ENCODE measurements at places on chromosomes 3 and 15.

GRCh38 chr15:47437491-47437890 is 279.8 kb upstream of the SEMA6D start:
- no peak for DNase-seq

DNA sequence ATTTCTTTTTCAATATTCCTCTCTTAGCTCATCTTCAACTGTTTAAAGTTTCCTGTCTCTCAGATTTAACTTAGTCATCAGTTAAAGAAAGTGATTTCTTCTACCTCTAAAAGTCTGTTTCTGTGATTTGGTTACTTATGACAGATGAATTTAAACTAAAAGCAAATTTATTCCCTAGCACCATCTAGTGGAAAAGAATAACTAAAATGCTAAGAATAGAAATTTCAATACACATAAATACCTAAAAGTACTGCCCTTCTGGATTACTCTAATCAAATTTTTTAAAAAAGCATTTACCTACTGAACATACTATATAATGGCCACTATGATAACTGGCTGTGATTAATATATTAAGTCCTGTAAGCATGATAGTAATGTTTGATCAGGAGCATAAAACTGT is 14.0 kb upstream of the ZCWPW2 start:
- DNase-seq, result no peak

GRCh38 chr3:112101916-112102315 is 15.7 kb downstream of the C3orf52 start:
- peak; percentile 17 for DNase-seq

DNA sequence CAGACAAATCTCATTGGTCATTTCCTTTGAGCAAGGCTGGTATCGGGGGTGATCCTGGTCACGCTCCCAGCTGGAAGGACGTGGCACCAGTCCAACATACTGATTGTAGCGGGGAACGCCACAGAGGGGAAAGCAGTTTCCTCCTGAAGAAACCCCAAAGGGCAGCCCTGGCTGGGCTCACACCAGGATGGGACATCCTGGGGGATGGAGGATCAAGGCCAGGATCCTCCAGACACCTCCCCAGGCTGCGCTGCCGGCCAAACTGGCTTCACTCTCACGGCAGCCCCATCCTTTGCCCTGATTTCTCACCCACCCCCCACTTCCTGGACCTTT is 36.6 kb downstream of the MUC20 start:
- no peak for DNase-seq

GRCh38 chr3:31116651-31117050 is 222.2 kb upstream of the GADL1 start:
- peak; percentile 17 for DNase-seq

GRCh38 chr3:134846911-134847317 is 51.9 kb downstream of the EPHB1 start:
- peak; percentile 16 for DNase-seq

DNA sequence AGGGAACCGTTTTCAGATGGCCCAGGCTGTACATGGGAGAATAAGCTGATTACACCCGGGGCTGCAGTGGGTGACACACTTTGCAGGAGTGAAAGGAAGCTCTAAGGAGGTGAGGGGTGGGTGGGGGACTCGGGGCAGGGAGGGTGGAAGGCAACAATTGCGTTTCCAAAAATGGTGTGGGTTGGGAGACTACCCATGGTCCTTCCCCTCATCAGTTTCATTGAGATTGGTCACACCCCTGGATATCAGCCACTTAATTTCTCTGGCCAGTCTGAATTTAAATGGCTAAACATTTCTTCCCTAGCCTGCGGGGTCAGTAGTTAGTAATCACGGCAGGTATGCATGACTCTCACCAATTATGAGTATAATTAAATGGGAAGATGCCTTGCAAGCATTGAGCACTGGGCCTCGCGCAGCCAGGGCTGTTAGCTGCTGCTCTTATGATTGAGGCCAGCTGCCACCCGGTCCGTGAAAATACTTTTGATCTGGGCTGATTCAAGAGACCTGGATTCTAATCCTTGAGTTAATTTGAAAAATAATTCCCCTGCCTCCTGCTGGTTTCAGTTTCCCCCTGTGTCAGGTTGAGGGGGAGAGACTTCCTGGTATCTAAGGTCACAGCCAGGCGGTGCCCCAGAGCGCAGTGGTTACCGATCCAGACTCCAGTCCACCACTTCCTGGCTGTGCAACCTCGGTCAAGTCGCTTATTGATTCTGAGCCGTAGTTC is 23.3 kb downstream of the SLC6A6 start:
- DNase-seq, result no peak

- DNase-seq, result no peak
Measured at GRCh38 chr3:22318325-22318724, 567.3 kb upstream of the ZNF385D start.

GRCh38 chr3:52022323-52023100 is 26.8 kb upstream of the RPL29 start:
- no peak for DNase-seq

GRCh38 chr3:13484851-13485590 is 4.9 kb downstream of the HDAC11 start:
- DNase-seq, result peak; percentile 64

- no peak for DNase-seq
Measured at GRCh38 chr15:51313074-51313393, 25.4 kb downstream of the CYP19A1 start.

- no peak for DNase-seq
Measured at GRCh38 chr3:77602722-77603121, 562.8 kb downstream of the ROBO2 start.

- no peak for DNase-seq
Measured at GRCh38 chr3:169077394-169077906, 586.1 kb downstream of the MECOM start.

- no peak for DNase-seq
Measured at GRCh38 chr3:160393346-160394008, 5.5 kb downstream of the IFT80 start.

DNA sequence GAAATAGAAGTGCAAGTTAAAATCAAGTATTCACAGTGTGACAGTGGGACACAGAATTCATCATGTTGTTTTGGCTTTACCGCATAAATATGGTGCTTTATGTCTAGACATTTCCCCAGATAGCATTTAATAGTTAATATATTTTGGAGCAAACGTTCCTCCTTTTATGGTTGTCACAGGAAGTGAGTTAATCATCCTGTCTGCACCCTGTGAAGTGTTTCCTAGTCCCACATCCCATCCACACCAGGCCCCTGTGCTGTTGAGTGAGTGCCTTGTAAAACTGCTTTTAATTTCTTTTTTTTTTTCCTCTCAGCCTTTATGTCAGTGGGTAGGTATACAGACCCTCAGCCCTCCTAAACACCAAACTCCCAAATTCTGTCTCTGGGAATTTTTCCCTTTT is 393.7 kb downstream of the FEZF2 start:
- peak; percentile 21 for DNase-seq

DNA sequence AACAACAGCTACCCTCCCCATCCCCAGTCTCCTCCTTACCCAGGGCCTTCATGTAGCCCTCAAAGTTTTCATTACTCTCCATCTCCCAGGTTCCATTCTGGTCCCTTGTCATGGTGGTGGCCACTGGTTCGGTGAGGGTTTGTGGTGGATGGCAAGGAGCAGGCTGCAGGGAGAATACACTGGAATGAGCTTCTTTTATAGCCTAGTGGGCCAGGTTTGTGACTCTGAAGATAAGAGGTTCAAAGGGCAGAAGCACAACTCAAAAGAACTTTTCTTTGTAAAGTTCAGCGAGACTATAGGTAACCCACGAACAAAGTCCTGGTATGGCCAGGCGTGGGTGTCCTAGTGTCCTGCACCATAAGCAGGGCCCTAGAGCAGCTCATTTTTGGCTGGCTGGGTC is at the start of gene RBP2:
Gene RBP2, minus strand, starts transcription at position 169 of the 400 bp plus-strand sequence. Its CDS starts 57 bp downstream, at position 112.
- no peak for DNase-seq

DNA sequence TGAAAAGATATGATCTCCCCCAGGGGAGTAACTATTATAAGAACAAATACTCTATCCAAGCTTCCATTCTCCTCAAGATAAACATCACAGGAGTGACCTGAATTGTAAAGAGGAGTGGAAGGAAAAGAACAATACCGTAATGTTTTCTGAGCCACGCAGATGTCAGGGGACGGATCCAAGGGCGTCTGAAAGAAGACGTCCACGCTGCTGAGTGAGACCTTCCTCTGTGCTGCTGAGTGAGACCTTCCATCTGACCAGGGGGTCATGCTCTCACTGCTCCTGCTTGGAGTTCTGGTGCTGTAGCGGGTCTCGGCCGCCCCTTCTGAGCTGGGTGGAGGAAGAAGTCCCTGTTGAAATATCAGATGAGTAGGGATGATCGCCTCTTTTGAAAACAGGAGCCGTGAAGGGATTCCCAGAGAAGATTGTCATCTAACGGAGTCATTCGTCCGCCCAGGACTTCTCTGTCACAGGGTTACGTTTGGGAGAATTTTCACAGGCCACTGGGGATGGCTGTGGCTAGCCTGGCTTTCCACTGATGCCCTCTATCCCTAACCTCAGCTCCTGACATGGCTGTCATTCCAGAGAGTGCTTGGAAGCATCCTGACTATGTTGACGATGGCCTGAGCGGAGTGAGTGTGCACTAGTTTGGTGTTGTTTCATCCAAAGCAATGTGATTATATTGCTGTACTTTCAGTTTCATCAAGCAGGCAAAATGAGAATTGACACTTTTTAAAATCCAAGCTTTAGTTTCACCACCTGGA is 184.9 kb downstream of the APBA2 start:
- DNase-seq, result no peak

GRCh38 chr3:87805670-87806069 is 253.1 kb downstream of the CGGBP1 start:
- no peak for DNase-seq

- no peak for DNase-seq
Measured at GRCh38 chr3:145191543-145191942, 969.4 kb downstream of the PLOD2 start.

DNA sequence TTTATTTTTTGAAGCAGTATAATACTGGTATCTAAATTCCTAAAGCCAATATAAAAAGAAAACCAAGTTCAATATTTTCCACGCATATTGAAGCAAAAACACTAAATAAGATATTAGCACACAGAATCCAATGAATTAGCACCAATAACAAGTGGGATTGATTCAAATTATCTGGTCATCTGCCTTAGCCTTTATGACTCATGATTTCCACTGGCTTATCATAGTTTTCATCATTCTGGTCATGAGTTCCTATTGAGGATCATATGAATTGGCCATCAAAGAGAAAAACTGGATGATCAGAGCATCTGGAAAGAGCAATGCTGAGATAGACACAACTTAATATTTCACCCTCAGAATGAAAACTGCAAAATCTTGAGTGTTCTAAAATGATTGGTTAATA is 809.9 kb downstream of the MCTP2 start:
- no peak for DNase-seq

GRCh38 chr3:17219593-17219992 is 334.8 kb downstream of the PLCL2 start:
- DNase-seq, result no peak

DNA sequence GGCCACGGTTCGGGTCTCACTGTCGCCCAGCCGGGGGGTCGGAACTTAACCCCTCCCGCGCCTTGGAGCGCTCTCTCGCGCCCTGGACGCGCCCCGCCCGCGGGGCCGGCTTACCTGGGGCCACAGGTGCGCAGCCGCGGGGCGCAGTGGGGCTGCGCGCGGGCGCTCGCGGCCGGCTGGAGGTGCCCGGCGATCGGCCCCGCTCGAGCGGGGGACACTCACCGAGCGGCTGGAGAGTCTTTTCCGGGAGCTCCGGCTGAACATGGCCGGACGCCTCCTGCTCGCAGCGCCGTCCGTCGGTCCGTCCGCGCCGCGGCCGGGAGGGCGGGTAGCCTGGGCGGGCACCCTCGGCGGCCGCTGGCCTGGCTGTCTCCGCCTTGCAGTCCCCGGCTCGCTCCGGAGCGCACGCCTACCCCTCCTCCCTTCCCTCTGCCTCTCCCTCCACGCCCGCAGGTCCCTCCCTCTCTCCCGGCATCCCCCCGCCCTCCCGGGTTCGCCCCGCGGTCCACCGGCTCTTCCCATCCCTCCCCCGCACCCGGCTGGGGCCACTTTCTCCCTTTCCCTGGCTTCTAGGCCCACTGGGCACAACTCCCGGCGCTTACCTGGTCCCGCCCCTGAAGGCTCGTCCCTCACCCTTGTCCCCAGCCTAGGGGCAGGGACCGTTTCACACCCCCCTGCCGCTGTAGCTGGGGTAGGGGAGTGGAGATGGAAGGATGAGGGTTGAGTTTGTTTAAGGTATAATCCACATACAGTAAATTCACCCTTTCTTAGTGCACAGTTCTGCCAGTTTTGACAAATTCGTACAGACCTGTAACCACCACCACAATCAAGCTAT is 220.1 kb upstream of the PRICKLE2 start:
- DNase-seq, result peak; percentile 57

DNA sequence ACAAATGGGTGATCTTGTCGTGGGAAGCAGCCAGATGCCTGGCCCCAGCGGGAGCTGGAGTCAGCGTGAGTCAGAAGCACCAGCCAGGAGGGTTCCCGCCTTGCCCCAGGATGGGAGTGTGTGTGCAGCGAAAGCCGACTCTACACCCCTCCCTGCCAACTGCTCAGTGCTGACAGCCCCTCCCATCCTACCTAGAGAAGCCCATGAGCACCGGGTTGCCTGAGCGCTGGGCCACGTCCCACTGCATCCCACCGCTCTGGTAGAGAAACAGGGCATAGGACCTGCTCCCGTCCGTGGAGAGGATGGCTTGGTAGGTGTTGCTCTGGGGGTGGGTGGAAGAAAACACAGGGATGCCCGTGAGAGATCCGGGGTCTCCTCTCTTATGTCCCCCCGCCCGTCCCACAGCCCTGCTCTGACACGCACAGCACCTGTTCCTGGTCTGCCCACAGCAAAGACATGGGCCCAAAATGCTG is 42.9 kb downstream of the MUC4 start:
- DNase-seq, result no peak

- DNase-seq, result no peak
Measured at GRCh38 chr3:152226176-152226575, 42.6 kb upstream of the MBNL1 start.

GRCh38 chr3:45907769-45908705 is 21.7 kb downstream of the CCR9 start:
- DNase-seq, result peak; percentile 87

DNA sequence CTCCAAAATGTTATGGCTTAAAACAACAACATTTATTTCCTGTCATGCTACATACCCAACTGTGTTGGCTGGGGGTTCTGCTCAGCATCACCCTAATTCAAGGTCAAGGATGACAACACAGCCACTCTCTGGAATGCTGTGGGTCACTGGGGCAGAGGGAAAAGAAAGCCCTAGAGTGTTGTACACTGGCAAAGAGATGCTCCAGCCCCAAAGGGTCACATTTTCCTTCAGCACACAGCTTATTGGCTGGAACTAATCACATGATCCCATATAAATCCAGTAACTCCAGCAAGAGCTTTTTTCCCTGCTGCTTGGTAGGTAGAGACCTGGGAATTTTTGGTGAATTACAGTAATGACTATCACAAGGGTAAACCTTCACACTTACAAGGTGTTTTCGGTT is 1041.4 kb downstream of the NTRK3 start:
- DNase-seq, result no peak
